NCI-H69 (cell line): ENCODE measurements at places on chromosomes 2 and 18.

- no peak for DNase-seq
These were observed 61.8 kb downstream of the TBC1D8 start for GRCh38 chr2:101089419-101089818.

- DNase-seq: peak; percentile 8
These were observed 202.4 kb downstream of the KLHL29 start for GRCh38 chr2:23587341-23587880.

DNA sequence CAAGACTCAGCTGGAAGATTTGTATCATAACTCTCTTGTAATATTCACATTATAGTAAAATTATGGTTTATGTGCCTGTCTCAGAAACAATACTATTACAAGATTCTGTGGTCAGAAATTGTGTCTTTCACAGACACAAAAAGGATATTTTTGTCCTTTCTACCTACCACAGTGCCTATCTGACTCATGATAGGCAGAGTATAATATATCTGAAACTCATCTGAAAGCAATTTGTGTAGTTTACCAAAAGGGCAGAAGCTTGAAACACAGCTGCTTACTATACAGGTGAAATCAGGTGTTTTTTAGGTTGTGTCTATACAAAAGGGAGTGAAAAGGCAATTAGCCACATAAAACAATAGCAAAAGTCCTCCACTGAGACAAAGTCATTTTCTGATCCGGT is 10.9 kb downstream of the TMEM200C start:
- peak; percentile 33 for DNase-seq

- DNase-seq: peak; percentile 81
These were observed 97.2 kb downstream of the INSIG2 start for GRCh38 chr2:118185210-118186109.

DNA sequence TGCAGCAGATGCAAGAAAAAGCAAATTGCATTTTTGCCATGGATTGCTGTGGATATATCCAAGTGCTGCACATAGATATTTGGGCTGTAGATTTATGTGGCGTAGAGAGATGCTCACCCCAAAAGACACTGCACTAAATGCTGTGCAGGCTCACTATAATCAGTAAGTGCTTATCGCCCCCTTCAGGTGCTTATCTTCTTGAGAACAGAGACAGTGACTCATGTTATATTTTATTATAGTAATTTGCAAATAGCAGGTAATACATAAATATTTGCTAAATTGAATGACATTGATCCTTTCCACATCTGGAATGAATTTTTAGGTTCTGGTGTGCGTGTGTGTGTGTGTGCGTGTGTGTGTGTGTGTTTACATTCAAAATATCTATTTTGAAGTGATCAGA is 36.8 kb upstream of the PLEKHM3 start:
- DNase-seq: peak; percentile 64

DNA sequence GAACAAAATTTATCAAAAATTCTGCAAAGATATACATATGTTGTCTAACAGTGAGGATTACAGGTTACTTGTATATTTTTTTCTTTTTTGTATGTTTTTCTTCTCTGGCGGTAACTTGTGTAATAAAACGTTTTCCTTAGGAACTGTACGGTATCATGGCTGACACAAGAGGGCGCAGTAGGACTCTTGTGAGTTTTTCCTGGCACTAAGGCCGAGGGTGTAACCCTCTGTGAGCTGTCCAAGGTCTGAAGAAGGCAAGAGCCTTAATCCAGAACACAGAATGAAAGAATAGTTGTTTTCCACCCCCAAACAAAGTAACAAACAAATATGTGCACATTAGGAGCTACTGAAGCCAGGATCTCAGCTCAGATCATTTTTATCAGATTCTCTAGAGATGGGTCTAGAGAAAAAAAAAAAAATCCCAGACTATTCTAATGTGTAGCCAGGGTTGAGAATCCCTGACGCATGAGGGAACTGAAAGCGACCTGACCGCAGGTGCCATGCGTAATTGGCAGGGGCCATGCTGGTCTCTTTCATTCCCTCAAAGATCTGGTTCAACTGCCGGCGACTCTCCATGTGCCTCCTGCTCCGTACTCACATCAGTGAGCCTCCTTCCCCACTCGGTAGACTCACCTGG is 27.0 kb downstream of the TMEM200C start:
- DNase-seq: peak; percentile 92

GRCh38 chr2:38540580-38541286 is 62.0 kb downstream of the HNRNPLL start:
- DNase-seq: no peak

GRCh38 chr18:31723990-31724711 is 36.5 kb downstream of the SLC25A52 start:
- peak; percentile 77 for DNase-seq

DNA sequence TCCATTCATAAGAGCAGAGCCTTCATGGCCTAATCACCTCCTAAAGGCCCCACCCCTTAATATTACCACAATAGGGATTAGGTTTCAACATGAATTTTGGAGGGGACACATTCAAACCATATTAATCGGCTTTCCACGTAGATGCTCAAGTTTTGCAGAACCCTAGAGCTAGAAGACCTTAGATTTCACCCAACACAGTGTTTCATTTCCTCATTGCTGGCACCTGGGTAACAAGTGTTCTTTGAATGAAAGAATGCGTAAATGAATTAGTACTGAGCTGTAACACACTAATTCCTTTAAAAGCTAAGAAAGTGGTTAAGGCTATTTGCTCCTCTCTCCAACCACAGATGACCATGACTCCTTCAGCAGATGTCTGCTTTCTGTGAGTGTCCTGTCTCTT is 252.5 kb downstream of the SMAD2 start:
- DNase-seq: no peak

- no peak for DNase-seq
These were observed 192.3 kb upstream of the OSR1 start for GRCh38 chr2:19550750-19551149.

DNA sequence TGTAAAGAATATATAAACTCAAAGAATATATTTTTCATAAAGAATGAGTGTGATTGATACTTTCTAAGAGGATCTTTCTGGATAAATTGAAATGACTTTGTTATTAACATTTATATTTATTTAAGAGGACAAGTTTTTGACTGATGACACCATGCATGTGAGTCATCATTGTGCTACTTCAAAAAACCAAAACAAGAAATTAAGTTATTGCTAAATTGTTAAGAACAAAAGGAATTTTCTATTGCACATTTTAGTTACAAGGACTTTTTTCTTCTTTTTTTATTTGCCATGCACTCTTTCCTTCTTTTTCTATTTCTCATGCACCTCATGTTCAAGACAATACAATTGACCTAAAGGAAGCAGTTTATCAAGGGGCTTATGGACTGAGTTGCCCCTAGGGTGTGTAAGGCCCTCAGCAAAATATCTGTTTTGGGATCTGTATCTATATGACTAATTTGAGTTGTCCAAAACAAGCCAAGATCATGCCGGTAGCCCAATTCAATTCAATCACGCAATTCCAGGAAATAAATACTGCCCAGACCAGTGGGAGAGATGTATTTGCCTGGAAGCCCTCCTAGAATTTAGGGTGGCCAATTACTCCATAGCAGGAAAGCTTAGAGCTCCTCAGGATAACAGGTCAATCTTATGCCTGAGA is 654.3 kb downstream of the METTL4 start:
- no peak for DNase-seq

- no peak for DNase-seq
These were observed 32.0 kb upstream of the PLB1 start for GRCh38 chr2:28463893-28464292.

GRCh38 chr2:33812707-33813106 is 213.6 kb upstream of the FAM98A start:
- DNase-seq: no peak

DNA sequence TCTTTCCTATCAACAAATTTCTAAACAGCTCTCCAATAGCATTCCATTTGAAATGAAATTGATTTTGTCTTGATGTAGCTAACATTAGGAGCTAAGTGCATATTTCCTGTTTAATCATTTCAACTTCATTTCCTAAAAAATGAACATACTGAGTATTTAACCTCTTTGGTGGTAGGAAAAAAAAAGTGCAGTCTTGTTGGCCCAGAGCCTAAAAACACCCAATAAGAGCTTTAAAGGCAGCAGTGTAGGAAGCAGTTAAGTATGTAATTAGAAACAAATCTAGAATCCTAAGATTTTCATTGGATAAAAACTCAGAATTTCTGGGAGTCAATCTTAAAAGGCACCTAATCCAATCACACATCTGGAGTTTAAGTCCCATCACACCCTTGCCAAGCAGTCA is 71.0 kb upstream of the RBMS1 start:
- DNase-seq: no peak

DNA sequence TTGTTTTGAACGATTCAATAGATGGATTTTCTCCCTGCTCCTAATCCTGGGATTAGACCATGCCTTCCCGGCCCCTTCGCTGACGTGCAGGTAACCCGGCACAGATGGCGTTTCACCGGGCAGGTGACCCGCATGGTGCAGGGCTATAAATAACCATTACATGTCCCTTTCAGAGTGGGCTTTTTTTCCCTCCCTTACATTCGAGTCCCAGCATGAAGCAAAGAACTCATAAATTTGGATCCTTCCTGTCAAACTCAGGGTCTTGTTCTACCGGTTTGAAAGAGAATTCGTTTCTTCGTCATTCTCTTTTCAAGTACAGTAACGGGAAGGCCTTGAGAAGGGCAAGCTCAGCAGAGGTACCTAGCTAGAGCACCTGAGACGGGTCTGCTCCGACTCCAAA is 46.1 kb downstream of the EDAR start:
- DNase-seq: no peak

DNA sequence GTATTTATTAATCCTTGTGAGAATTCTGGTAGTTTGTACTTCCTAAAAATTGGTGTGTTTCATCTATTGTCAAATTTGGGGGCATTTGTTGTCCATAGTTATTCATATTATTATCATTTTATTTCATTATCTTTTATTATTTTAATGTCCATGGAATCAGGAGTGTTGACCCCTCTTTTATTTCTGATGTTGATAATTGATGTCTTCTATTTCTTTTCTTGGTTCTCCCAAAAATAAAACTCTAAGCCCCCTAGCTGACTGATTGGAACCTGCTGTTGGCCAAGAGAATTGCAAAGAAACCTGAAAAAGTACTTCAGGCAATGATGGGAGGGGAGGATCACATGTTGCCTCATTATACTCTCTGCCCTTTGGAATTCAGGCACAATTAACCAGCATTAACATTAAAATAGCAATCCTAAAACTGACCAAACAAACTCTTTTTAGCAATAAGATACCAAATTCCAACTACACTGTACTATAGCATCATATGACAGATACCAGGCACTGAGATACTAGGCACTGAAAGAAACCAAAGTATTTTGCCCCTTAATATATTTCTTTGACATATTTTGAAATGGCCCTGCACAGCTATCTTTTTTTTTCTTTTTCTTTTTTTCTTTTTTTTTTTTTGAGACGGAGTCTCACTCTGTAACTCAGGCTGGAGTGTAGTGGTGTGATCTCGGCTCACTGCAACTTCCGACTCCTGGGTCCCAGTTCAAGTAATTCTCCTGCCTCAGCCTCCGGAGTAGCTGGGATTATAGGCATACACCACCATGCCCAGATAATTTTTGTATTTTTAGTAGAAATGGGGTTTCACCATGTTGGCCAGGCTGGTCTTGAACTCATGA is 1097.2 kb upstream of the CNTNAP5 start:
- DNase-seq: no peak

- peak; percentile 80 for DNase-seq
These were observed 81.5 kb upstream of the PPM1B start for GRCh38 chr2:44087036-44087713.
